ENCODE measurements at places on chromosomes 1 and 21.

DNA sequence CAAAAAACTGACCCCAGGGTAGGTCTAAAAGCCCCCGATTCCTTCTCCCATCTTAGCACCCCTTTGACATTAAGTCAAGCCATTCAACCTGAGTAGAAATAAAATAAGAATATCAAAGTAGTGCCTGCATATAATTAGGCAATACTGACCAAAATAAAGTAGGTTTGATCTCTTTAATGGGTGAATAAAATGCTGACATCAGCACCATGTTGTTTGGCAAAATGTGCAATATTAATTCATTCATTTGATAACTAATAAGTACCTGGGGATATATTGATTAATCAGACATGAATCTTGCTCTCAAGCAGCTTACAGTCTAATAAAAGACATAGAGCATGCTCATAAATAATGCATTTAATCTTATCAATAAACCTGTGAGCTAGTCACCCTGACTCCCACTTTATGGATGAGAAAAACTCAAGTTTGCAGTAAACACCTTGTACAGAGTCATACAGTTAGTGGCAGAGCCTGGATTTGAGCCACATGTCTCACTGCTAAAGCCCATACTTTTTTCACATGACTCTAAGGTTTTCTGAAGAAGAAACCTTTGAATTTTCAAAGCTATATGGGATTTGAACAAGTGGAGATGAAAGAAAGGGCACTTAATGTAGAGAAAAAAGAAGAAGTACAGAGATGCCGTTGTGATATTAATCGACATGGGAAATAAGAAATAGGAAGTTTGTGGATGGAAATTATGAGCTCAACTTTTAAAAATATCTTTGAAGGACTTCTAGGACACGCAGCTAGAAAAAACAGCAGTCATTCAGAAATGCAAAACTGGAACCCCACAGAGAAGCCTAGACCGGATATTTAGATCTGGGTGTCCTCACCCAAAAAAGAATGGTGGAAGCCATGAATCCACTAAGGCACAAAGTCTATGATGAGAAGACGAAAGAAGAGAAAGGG, 183.9 kb downstream of the TOMM20 start:
- DNase-seq: no peak

DNA sequence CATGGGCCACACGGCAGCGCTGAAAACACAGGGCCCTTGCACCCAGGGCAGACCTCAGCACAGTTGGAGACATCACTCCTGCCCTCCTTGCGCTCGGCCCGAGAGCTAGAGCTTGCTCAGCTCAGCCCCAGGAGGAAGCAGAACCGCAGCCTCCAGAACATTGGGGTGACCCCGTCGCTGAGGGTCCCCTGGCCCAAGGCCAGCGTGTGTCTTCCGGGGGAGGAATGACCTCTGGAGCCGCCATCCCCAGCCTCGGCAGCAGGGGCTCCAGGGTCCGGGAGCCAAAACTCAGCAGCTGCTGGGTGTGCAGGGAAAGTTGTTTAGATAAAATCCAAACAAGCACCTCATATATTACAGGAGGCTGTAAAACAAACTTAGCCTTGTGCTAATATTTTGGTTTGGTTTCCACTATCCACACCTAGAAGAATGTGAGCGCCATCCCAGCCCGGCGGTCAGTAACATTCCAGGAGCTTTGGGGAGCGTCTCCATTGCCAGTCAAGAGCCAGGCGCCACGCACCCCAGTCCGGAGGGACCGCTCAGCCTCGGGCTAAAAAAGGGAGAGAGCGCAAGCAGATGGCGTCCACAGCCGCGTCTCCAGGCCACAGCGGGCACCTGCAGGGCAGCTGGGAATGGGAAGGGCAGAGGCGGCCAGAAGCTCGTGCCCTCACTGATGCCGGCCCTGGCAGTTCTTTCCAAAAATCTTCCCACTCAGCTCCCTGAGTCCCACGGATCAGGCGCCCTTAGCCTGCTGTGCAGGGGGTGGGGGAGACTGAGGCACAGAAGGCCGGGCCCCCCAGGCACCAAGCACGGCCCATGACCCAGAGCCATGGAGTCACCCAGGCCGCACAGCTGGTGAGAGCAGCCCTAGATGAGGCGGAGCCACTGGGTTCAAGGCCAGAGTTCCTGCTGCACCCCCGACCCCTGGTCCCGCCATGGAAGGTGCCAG, 52.0 kb downstream of the SLX9 start:
- DNase-seq: no peak

GRCh38 chr1:232036181-232036933, 409.8 kb downstream of the DISC1 start:
- DNase-seq: no peak

GRCh38 chr1:81706650-81707435, 93.9 kb upstream of the ADGRL2 start:
- DNase-seq: no peak

DNA sequence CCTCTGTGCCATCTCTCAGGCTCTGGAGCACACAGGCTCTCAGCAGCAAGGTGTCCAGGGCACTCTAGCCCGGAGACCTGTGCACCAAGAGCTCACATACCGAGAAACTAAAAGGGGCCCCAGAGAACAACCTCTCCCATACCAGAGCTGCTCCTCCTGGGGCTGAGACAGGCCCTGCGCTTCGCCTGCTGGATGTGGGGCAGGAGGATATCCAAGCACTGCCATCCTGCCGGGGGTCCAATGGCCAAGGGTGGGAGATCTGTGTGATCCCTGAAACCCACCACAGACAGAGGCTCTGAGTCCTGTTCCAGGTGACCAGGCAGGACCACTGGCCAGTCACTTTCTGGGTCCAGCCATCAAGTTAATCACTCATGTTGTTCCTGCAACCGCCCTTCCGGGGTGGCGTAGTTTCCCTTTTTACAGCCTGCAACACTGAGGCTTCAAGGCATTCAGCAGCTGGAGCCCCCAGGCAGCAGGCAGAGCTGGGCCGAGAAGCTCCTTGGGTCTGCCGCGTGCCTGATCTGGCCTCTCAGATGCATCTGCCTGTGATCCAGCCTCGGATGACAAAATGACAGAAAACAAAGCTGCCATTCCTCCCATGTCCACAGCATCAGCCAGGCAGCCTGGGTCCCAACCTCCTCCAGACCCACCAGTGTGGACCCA, 36.7 kb upstream of the ACTRT2 start:
- DNase-seq: no peak

DNA sequence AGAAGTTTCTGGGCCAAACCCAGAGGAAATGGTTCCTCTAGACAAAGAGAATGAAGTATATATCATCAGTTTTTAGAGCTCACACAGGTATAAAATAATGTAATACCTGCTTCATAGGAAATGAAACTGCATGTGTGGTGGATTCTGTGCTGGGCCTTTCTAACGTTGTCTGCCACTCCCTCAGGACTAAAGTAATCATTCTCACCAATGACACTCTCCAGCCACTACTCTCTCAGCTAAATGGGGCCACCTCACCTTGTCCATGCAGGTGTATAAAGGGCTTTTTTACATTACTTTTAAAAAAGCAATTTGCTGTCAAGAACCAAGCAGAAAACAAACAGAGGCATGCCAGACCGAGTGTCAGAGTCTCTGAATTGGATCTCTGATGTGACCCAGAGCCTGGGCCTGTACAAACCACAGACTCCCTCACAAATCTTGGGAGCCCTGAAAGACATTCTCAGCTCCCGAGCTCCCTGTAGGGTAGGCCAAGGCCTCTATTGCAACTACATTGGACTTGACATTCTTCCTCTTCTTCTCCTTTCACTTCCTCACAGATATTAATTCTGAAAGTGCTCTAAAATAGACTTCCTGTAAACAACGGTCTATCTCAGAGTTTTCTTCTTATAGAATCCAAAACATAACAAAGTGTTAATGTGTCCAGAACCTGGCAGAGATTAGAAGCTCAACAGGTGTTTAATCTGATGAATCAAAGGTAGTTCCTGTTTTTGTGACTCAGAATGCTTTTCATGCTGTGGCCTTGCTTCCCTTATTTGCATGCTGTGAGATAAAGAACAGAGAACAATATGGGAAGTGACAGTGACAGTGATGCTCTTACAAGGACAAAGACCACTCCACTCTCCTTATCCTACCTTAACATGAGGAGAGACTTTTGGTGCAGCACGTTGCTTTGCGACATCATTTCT, 8.6 kb downstream of the AIM2 start:
- no peak for DNase-seq

GRCh38 chr1:194387531-194387930, 1201.1 kb upstream of the B3GALT2 start:
- DNase-seq: no peak

GRCh38 chr1:41242342-41243078, 404 bp upstream of the SCMH1 start:
- DNase-seq: peak; percentile 22

- no peak for DNase-seq
Observed at GRCh38 chr1:27952147-27952546, 7.6 kb upstream of the XKR8 start.

DNA sequence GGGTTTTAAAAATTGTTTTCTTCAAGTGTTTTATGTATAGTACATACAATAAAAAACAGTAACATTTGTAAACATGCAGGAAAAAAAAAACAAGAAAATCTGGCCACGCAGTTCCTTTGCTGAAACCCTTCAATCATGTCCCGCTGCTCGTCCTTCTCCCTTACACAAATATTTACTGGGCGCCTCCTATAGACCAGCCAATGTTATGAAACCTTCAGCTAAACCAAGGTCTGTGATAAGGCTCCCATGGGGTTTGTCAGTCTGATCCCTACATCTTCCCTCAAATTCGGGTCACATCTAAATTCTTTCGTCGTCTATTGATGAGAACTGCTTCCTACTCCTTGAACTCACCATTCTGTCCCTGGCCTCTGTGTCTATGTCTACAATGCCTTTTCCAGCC, 583.9 kb downstream of the SMYD3 start:
- no peak for DNase-seq

- no peak for DNase-seq
Observed at GRCh38 chr1:215267495-215267894, 185.0 kb downstream of the KCNK2 start.

DNA sequence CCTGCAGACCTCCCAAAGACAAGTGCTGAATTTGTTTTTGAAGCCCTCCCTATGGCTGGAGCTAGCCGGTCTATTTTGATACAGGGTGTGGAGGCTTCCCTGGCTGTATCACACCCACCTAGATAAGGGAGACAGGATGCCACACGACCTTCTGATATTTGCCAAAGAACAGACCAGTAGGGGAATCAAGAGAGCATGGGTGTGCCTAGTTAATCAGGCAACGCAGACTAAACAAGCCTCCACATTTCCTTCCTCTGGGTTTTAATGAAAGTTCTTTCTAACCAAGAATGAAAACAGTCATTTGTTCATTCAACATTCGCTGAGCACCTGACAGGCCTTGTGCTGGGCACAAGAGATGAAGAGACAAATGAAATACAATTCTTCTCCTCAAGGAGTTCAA, 446.8 kb downstream of the PLPP3 start:
- DNase-seq: no peak

GRCh38 chr1:54408147-54409066, 2.2 kb upstream of the SSBP3 start:
- no peak for DNase-seq

DNA sequence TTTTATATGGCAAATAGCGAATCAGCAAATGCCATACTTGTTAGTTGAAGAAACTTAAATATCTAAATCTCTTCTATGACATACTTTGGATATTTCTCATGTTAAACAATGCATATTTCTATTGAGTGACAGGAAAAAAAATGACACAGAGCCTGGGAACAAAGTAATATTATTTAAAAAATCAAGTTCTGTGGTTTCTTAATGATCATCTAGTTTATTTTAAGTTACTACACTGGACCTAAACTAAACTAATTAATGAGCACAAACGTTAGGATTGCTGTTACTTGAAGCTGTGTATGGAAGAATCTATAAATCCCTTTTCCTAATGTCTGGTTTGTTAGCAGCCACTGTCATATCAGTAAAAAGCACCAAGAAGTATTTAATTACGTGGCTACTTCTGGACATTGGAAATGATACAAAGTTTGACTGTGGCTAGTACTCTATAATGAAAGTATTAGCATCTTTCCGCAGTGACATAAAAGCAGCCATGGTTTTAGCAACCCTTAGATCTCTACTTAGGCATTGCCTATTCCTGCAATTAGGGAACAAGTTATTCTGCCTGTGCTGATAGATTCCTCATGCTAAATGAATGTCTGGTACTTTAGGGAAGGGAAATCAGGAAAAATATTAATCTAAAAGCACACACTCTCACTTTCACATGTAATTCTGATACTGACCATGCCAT, 981.7 kb upstream of the B3GALT2 start:
- DNase-seq: no peak

DNA sequence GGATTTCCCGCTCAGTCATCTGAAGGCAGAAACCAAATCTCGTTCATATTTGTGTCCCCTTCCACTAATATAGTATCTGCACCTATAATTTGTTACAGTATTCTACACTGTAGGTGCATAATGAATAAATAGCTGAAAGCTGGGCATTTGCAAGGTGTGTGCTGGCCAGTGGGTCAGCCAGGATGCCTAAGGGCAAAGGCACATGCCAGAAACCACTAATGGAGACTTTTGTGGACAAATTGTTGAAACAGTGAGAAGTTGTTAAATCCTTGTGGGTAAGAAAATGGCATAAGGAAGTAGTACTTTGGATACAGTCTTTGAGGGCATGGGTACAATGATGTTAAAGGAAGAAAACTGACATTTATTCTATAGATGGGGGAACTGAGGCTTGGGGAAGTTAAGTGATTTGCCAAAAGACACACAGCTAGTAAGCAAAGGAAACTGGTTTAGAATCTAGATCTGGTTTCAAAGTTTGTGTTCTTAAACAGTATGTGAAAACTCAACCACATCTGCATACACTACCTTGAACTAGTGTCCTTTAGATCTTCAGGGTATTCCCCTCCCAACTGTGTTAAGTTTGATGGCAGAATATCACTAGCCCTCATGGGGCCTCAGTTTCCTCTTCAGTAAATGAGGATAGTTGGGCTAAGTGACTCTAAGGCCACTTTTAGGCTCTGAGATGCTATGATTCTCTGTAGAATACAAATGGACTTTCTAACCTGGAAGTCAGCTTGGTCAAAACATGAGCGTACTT, 26.5 kb upstream of the LRRC8C start:
- no peak for DNase-seq

- DNase-seq: no peak
Observed at GRCh38 chr1:95534985-95535384, 301.0 kb downstream of the RWDD3 start.

DNA sequence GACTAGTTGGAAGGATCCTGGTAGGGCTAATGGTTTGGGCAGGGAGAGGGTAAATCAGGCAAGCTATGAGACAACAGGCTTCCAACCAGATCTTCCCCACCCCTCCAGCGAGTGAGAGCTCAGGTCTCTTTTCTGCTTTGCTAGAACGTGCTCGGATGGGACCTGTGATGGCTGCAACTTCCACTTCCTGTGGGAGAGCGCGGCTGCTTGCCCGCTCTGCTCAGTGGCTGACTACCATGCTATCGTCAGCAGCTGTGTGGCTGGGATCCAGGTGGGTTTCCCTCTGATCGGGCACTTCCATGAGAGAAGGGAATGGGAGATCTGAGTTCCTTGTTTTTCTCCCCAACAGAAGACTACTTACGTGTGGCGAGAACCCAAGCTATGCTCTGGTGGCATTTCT, 14.0 kb upstream of the SARS1 start:
- DNase-seq: no peak

DNA sequence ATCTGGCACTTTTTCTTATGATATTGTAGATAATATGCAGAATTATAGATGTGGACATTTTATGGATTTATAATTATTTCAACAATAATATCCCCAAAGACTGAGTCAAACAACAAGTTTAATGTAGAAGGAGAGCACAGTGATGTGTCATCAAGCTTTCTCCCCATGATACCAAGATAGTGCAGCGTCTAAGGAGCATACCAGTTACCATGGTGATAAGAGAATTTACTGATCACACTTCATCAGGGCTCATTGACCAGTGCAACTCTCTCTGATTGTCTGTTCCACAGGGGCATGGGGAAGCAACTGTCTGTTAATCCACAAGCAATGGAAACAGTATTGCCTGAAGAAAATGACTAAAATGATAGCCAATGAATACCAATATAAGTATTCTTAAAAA, 209.6 kb upstream of the DPYD start:
- no peak for DNase-seq

Data from NK-92 treated with Interleukin-12 subunit alpha and Interleukin-12 subunit beta, amount 100 ng/mL, for 24 hours (cell line).